Adrenal gland (tissue), 19 donors: ENCODE measurements at places on chromosomes 7 and 10. TPM values are rescaled to one million over a fixed set of nuclear protein-coding genes. Genes with fewer than 3 reads are reported as not detected.

DNA sequence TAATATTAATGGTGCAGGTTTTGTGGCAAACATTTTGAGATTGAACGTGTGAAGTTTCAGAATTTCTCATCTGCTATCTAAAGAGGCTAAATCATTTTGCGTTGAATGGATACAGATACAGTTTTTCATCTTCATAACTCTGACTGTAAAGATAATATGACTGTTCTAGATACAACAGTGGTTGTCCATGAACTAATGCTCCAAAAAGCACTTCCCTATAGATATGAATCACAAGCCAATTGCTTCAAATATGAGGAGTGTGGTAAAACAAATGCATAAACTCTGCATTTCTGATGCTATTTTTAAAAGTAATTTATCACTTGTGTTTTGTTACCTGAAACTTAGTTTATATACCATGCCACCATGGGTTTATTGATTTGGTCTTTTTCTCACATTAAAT is 750.1 kb downstream of the MAGI2 start:
- H3K36me3 ChIP-seq: no peaks in the 10 kb centered on the region
- no peaks in the 10 kb centered on the region for H3K4me1 ChIP-seq
- H3K27me3 ChIP-seq: no peaks in the 10 kb centered on the region
- no peak for DNase-seq
- no peak overlapping the region for H3K4me3 ChIP-seq
- H3K27ac ChIP-seq: no peak overlapping the region

- no peaks in the 10 kb centered on the region for H3K36me3 ChIP-seq
- H3K4me3 ChIP-seq: peak overlapping the region; percentile 77
- H3K4me1 ChIP-seq: peaks cover 9% of the 10 kb centered on the region
- DNase-seq: peak; percentile 85
- H3K27me3 ChIP-seq: no peaks in the 10 kb centered on the region
Measured at GRCh38 chr10:30784897-30785605, 155.5 kb upstream of the LYZL2 start.

DNA sequence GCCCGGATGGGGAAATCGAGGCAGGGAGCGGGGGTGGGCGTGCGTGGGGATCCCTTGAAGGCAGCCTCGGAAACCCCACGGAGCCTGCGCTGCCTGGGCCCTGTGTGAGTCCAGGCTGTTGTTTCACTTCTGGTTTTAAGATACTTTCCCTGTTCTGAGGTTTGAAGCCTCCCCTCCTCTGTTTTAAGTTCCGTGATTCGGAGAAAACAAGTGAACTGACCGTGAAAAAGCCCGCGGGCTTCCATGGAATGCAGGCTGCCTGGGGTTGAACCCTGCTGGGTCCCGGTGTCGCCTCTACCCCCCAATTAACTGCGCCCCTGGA is 401 bp downstream of the LRRC27 start:
- DNase-seq: no peak
- H3K27ac ChIP-seq: peak overlapping the region; percentile 3
- no peaks in the 10 kb centered on the region for H3K27me3 ChIP-seq
- H3K4me3 ChIP-seq: peak overlapping the region; percentile 73
- no peaks in the 10 kb centered on the region for H3K36me3 ChIP-seq

- H3K36me3 ChIP-seq: no peaks in the 10 kb centered on the region
- peaks cover 48% of the 10 kb centered on the region for H3K4me1 ChIP-seq
- H3K4me3 ChIP-seq: no peak overlapping the region
- no peak for DNase-seq
Measured at GRCh38 chr7:80146545-80147182, 12.0 kb downstream of the GNAI1 start.

GRCh38 chr7:130960208-130960988 is 226.4 kb upstream of the KLF14 start:
- H3K4me1 ChIP-seq: peaks cover 15% of the 10 kb centered on the region
- no peaks in the 10 kb centered on the region for H3K27me3 ChIP-seq
- DNase-seq: peak; percentile 44
- no peaks in the 10 kb centered on the region for H3K36me3 ChIP-seq

GRCh38 chr10:48238826-48239520 is 35.5 kb downstream of the FRMPD2 start:
- DNase-seq: no peak
- no peak overlapping the region for H3K27ac ChIP-seq
- H3K27me3 ChIP-seq: no peaks in the 10 kb centered on the region
- no peaks in the 10 kb centered on the region for H3K4me1 ChIP-seq
- H3K4me3 ChIP-seq: no peak overlapping the region

LIPN gene
- total RNA-seq: 0.46 TPM
